ENCODE measurements at places on chromosomes 1 and 21. TPM values are rescaled to one million over a fixed set of nuclear protein-coding genes. Genes with fewer than 3 reads are reported as not detected.

DNA sequence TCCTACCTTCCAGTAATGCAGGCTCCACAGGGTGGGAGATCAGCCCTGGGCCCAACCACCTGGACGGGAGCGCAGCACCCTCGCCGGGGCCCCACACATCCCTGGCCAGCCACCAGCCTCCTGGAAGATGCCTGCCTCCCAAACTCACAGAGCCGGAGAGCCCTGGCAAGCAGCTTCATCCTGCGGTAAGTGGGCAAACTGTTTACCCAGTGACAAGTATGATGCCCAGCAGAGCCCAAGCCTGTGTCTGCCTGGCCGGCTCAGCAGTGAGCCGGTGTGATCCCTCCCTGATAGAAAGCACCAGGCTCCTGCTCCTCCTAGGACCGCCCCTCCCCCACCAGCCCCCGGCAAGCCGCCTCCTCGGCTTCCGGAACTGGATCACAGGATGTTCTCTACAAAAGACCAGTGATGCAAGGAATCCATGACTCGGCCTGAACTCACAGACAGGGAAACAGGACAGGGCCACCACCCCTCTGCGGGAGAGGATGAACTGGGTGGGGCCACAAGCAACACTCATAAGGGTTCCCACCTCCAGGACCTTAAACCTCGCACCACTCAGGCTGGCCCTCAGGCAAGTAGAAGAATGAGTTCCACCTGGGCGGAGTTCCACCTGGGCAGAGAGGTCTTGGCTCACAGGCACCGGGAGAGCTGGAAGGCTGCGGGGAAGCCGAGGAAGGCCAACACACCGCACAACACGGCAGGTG, 7.9 kb downstream of the ACOT7 start:
- peak overlapping the region; percentile 50 for H3K27ac ChIP-seq
- H3K4me3 ChIP-seq = peak overlapping the region; percentile 32
- H3K27me3 ChIP-seq = no peaks in the 10 kb centered on the region
- DNase-seq = no peak

GRCh38 chr21:34818662-34819158, 149.9 kb downstream of the CLIC6 start:
- H3K36me3 ChIP-seq = no peaks in the 10 kb centered on the region
- H3K4me3 ChIP-seq = no peak overlapping the region
- H3K27ac ChIP-seq = no peak overlapping the region
- H3K27me3 ChIP-seq = no peaks in the 10 kb centered on the region
- no peaks in the 10 kb centered on the region for H3K4me1 ChIP-seq

DNA sequence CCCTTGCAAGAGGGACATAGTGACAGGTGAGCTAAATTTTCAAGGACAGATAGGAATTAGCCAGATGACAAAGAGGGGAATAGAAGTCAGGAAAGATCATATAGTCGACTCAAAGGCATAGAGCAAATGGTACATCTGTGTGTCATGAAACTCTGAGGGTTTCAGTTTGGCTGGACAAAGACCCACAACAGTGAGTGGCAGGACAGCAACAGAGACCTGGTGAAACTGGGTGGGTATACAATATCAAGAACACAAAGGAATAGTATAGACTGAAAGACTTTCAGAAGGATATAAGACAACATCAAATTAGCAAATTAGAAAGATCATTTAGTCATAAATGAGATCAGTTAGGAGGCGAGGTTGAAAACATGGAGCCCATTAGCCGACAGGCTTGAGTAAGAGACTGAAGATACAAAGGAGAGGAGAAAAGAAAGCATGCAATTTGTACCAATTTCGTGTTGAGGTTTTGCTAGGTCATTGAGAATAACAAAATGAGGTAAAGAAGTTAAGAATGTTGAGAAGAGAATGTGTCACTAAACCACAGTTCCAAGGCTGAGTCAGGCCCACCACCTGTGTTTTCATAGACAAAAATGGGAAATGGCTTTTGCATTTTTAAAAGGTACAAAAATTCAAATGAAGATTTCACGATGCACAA, 213.8 kb downstream of the HHIPL2 start:
- no peak for DNase-seq
- H3K4me1 ChIP-seq = no peaks in the 10 kb centered on the region
- H3K4me3 ChIP-seq = no peak overlapping the region

DNA sequence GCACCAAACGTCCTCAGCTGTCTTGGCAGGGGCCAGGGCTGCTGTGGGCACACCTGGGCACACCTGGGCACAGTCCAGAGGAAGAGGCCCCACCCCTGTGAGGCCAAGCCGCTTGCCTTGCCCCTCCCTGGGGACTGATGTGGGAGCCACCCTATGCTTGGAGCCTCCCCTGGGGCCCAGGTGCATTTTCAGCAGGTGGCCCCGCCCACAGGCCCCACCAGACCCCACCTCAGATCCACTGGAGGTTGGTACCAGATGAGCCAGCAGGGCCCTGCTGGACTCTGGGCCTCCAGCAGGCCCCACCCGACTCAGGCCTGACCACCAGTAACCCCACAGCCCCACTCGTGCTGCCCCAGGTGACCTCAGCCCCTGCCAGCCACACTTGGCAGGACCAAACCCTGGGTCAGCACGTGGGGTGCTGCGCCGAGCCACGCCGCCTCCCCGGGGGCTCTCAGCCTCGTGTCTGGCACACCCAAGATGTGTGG, 8.8 kb downstream of the SLC19A1 start:
- H3K4me3 ChIP-seq = no peak overlapping the region
- DNase-seq = no peak
- no peaks in the 10 kb centered on the region for H3K27me3 ChIP-seq
- H3K27ac ChIP-seq = no peak overlapping the region
- H3K36me3 ChIP-seq = no peaks in the 10 kb centered on the region
- no peaks in the 10 kb centered on the region for H3K4me1 ChIP-seq

DNA sequence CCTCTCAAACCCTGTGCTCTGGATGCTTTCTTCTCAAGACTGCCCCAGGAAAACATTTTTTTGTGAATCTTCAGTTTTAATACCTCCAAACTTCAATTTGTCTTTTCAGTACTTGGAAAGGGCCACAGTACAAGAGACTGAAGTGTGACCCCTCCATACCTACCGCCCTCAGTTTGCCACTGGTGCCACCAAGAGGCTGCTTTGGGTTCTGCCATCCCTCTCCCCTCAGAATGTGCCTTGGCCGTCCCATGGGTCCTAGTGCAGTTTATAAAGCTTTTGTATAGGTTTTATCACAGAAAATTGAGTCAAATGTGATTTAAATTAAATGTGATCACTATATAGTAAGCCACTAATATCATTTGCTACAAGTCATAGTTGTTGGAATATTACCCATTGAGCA, 60.8 kb upstream of the PGD start:
- H3K27ac ChIP-seq = no peak overlapping the region
- H3K36me3 ChIP-seq = peaks cover 55% of the 10 kb centered on the region
- no peak for DNase-seq
- H3K4me1 ChIP-seq = no peaks in the 10 kb centered on the region
- H3K4me3 ChIP-seq = no peak overlapping the region

DNA sequence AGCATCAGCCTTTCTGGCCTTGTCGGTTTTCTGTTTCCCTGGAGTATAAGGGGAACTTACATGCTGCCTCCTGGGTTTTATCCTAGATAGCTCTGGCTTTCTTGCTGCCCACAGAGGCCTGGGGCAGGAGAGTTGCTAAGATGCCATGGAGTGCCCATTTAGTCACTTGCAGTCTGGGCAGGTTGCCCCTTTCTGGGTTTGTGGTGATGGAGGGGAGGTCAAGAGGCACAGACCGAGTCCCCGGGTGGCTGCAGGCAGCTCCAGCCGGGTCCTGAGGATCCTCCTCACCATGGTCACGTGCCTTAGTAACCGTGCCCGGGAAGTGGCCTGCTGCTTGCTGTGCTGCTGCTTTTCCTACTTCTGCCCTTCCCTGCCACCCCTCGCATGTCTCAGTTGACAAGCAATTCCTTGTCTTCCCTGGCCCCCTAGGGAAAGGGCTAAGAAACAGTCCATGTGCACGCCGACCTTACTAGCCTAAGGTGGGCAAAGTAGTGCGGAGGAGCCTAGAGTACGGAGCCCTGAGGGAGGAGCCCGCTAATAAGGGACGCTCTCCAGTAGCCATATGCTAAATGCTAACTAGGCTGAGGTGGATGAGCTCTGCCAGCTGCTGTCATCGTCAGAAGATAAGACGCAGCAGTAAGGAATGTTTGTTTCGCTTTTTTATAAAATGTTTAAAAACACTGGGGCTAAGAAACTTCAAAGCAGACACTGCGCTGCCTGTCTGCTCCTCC, 34.8 kb downstream of the CLCA1 start:
- H3K4me3 ChIP-seq = peak overlapping the region; percentile 66
- H3K27me3 ChIP-seq = no peaks in the 10 kb centered on the region
- H3K36me3 ChIP-seq = no peaks in the 10 kb centered on the region

- no peak for DNase-seq
- no peak overlapping the region for H3K27ac ChIP-seq
- no peak overlapping the region for H3K4me3 ChIP-seq
- H3K27me3 ChIP-seq = no peaks in the 10 kb centered on the region
Measured at GRCh38 chr1:22877112-22877915, 95.4 kb downstream of the LACTBL1 start.

DNA sequence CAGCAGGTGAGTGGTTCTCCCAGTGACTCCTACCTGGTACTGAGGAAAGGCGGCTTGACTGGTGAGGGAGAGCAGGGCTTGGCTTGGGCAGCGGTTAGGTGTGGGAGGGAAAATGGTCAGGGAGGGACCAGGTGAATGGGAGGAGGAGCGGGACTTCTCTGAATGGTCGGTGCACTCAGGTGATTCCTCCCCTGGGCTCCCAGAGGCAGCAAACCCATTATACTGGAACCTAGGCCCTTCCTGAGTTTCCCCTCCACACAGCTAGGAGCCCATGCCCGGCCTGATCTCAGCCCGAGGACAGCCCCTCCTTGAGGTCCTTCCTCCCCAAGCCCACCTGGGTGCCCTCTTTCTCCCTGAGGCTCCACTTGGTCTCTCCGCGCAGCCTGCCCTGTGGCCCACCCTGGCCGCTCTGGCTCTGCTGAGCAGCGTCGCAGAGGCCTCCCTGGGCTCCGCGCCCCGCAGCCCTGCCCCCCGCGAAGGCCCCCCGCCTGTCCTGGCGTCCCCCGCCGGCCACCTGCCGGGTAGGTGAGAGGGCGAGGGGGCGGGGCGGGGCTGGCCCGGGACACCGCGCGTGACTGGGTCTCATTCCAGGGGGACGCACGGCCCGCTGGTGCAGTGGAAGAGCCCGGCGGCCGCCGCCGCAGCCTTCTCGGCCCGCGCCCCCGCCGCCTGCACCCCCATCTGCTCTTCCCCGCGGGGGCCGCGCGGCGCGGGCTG, 2.3 kb downstream of the ARTN start:
- no peak overlapping the region for H3K27ac ChIP-seq
- peak overlapping the region; percentile 69 for H3K4me3 ChIP-seq
- DNase-seq = no peak
- H3K4me1 ChIP-seq = peaks cover 15% of the 10 kb centered on the region
- no peaks in the 10 kb centered on the region for H3K27me3 ChIP-seq

- H3K27ac ChIP-seq = peak overlapping the region; percentile 7
- no peak for DNase-seq
- no peaks in the 10 kb centered on the region for H3K27me3 ChIP-seq
Measured at GRCh38 chr1:56573311-56573710, 6.1 kb downstream of the PLPP3 start.

GRCh38 chr1:65681096-65681495, 111.6 kb upstream of the PDE4B start:
- DNase-seq = no peak
- H3K27ac ChIP-seq = no peak overlapping the region
- H3K4me3 ChIP-seq = no peak overlapping the region
- H3K27me3 ChIP-seq = no peaks in the 10 kb centered on the region
- no peaks in the 10 kb centered on the region for H3K4me1 ChIP-seq

GRCh38 chr1:40980068-40980452, 564 bp downstream of the CTPS1 start:
- H3K27ac ChIP-seq = peak overlapping the region; percentile 93
- no peak for DNase-seq
- peaks cover 75% of the 10 kb centered on the region for H3K4me1 ChIP-seq
- H3K27me3 ChIP-seq = no peaks in the 10 kb centered on the region
- peak overlapping the region; percentile 87 for H3K4me3 ChIP-seq

- no peaks in the 10 kb centered on the region for H3K4me1 ChIP-seq
- DNase-seq = no peak
- H3K27ac ChIP-seq = no peak overlapping the region
- H3K36me3 ChIP-seq = no peaks in the 10 kb centered on the region
- no peak overlapping the region for H3K4me3 ChIP-seq
Measured at GRCh38 chr1:187641463-187641862, 812.7 kb downstream of the PLA2G4A start.

DNA sequence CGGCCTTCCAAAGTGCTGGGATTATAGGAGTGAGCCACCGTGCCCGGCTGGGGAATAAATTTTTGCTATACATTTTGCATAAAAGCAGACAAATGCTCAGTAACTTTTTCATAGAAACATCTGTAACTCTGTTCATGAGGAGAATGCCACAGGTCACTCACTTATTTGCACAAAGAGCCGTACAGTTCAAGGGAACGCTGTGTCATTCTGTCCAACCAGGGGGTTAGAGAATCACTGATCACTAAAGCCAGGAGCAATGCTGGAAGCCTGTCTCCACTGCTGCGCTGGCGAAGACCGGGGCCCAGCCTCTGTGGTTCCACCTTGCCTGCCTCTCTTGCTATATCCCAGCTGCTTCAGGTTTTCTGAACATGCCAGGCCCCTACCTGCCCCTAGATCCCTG, 58.3 kb downstream of the RUNX1 start:
- no peaks in the 10 kb centered on the region for H3K27me3 ChIP-seq
- H3K4me1 ChIP-seq = no peaks in the 10 kb centered on the region
- no peak for DNase-seq
- H3K27ac ChIP-seq = no peak overlapping the region
- no peaks in the 10 kb centered on the region for H3K36me3 ChIP-seq

DNA sequence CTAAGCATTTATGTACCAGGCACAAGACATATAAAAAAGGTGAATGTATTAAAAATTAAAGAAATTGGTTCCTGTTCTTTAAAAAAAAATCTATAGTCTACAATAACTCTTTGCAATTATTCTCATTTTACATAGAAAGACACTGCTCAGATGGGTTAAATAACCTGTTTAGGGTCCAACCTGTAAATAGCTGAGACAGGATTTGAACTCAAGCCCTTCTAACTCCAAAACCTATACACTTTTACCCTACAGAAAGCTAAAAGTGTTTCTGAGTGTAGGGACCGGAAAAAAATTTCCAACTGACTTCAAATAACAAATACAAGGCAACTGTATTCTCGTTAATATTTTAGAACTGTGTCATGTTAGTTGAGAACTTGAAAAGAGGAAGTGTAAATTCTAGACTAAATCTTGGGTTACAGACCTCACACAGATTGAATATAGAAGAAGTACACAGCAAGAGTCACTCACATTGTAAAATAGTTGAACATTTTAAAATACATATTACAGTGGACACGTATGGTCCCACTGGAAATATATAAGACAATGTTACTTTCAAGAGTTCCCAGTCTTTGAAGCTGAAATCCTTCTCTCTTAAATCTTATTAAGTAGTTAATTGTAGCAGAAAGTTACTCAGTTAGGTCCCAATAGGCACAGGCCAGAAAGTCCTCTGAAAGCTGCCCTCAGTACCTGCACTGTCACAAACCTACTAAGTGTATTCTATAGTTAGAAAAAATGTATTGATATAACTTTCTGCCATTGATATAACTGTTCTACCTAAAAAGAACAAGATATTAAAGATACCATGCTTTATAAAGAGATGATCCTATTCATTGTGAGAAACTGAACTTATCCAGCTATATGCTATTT, 7.3 kb downstream of the EDEM3 start:
- no peak overlapping the region for H3K27ac ChIP-seq
- no peak overlapping the region for H3K4me3 ChIP-seq
- peaks cover 12% of the 10 kb centered on the region for H3K4me1 ChIP-seq
- no peaks in the 10 kb centered on the region for H3K27me3 ChIP-seq
- no peaks in the 10 kb centered on the region for H3K36me3 ChIP-seq

LCK gene
- 4.1 TPM for total RNA-seq

FAAH gene
- total RNA-seq = 14.1 TPM

PCP4 gene
- total RNA-seq = not detected

FCMR gene
- total RNA-seq = 5.4 TPM

RPL5 gene
- 927 TPM for total RNA-seq

AKR7A2 gene
- total RNA-seq = 67.1 TPM

C1orf35 gene
- total RNA-seq = 9.7 TPM

MORN1 gene
- total RNA-seq = 7.1 TPM
